ENCODE measurements at places on chromosomes 13 and 19.

DNA sequence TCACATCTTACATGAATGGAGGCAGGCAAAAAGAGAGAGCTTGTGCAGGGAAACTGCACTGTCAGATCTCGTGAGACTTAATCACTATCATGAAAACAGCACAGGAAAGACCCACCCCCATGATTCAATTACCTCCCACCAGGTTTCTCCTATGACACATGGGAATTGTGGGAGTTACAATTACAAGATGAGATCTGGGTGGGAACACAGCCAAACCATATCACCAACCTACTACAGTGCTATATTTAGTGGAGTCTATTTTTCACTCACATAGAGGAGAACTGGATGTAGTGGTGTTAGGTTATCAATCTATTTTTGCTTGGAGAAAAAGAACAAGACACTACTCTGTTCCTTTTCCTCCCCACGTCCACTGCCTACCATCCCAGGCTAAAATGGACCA is 276.6 kb downstream of the KCTD12 start:
- no peak for DNase-seq

DNA sequence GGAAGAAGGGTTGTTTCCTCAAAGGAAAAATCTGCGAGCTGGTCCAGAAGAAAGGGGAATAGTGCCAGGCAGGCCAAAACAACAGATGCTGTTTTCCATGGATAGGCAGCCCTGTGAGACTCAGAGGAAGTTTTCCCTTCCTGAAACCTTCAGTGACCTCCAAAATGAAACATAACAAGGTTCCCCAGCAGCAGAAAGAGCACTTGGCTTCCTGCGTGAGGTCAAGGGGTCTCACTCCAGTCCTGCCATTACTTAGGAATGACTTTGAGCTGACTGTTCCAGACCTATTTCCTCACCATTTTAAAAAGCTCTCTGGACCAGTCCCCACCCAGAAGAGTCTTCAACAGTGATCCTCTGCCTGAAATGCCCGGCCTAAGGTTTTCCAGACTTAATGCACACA is 104.6 kb upstream of the IPO5 start:
- DNase-seq = no peak

- DNase-seq = no peak
These were observed at the start of gene ICAM5 for GRCh38 chr19:10289836-10290356. TSS of gene ICAM5 (plus strand) at chr19:10289952. CDS start at chr19:10290044, 92 bp downstream.

GRCh38 chr13:106424805-106425204 is 110.7 kb downstream of the EFNB2 start:
- no peak for DNase-seq

GRCh38 chr19:11539495-11540365 is 1.1 kb downstream of the CNN1 start:
- DNase-seq = no peak

DNA sequence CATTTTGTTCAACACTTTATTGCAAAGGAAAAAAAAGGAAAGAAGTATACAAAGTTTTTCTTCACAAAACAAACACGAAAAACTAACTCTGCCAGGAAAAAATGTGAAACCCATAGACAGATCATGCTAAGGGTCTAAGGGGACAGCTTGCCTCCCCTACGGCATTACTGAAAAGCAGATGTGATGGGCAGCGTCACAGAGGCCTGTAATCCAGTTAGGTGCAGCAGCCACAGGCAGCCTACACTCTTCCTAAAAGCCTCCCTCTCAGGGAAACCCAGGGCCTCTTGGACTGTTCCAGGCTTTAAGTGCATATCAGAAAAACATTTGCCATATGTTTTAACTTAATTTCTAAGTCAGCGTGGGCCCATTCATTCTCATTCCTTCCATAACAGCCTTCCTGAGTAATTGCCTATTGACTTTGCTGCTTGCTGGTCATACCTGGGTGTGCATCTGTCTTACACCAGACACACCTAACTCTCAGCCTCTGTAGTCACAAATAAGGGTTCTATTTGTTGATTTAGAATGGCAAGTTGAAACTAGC is 135.7 kb upstream of the SERP2 start:
- no peak for DNase-seq

- no peak for DNase-seq
These were observed 15.5 kb downstream of the KASH5 start for GRCh38 chr19:49403404-49404187.

DNA sequence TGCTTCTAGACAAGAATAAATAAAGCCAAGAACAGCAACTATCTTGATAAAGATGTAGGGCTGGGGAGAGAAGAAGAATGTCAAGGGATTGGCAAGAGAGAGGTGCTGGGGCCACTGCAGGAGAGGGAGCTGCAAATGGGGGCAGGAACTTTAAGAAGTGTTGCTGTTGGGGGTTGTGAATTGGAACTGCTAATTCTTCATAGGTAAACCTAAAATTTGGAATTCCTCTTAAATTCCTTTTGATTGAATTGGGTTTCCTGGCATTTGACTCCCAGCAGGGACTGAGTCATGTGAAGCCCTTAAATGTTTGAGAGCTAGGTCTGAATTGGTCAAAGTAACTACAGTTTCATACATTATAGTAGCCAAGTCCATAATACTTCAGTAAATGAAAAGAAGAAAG is 305.6 kb upstream of the TMTC4 start:
- no peak for DNase-seq

DNA sequence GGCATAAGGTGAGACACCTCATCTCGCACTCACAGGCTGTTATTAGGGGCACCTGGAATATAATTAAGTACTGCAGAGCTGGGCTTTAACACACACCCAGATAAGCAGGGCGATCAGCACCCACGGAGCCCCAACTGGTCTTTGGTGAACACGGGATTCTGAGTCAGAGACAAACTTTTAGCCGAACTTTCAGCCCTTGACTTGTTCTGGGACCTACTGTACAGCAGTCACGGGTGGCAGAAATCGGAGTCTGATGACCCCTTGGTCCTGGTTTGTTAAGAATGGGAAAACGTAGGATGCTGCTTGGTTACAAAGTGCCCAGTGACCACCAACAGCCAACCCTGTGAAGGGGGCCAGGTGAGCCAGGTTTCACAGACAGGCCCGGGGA is 9.0 kb downstream of the SH3GL1 start:
- no peak for DNase-seq

- no peak for DNase-seq
These were observed 625.2 kb upstream of the PCDH20 start for GRCh38 chr13:62040806-62041205.

GRCh38 chr19:14433554-14434501 is 722 bp downstream of the PKN1 start:
- peak; percentile 71 for DNase-seq

- DNase-seq = no peak
These were observed 1394.1 kb downstream of the PCDH9 start for GRCh38 chr13:65836066-65836465.

- no peak for DNase-seq
These were observed 10.8 kb downstream of the SH3GL1 start for GRCh38 chr19:4389511-4390016.

DNA sequence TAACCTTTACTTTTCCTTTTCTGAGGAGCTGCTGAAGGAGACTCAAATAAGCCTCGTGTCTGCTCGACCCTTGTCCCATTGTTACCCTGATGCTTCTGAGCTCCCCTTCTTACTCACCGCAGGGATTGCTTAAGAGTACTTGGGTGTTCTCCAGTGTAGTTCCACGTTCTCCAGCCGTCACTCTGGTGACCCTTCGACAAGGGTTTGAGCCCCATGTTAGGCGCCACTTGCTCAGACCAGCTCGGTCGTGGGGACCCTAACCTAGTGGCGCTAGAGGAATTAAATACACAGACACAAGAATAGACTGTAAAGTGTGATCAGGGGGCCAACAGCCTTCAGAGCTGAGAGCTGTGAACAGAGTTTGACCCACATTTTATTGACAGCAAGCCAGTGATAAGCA is 10.3 kb downstream of the ZNF480 start:
- no peak for DNase-seq

GRCh38 chr19:21482863-21483276 is 22.5 kb upstream of the ZNF429 start:
- DNase-seq = peak; percentile 86

DNA sequence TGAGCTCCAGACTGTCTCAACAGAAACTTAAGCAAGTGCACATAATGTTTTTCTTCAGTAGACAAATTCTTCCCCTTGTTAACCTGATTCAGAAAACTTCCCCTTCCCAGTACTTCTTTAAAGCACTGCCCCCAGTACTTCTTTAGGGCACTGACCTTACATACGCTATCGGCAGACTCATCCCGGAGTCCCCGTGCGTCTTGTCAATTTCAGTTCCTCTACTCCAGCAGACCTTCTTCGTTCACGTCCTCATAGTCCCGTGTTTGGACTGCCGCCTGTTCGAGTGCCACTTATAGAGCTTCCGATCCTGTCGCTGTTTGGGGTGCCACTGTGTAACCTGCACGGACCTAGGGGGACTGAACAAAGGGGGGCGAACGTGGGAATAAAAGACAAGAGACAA is 29.0 kb downstream of the ZNF627 start:
- DNase-seq = no peak

- no peak for DNase-seq
These were observed 78.8 kb downstream of the RAP2A start for GRCh38 chr13:97512732-97513131.

- no peak for DNase-seq
These were observed 29.2 kb downstream of the EFNB2 start for GRCh38 chr13:106506286-106506685.

- DNase-seq = no peak
These were observed 1.0 kb downstream of the AP2S1 start for GRCh38 chr19:46849610-46850009.

GRCh38 chr13:52179925-52180324 is 20.5 kb upstream of the NEK3 start:
- no peak for DNase-seq

DNA sequence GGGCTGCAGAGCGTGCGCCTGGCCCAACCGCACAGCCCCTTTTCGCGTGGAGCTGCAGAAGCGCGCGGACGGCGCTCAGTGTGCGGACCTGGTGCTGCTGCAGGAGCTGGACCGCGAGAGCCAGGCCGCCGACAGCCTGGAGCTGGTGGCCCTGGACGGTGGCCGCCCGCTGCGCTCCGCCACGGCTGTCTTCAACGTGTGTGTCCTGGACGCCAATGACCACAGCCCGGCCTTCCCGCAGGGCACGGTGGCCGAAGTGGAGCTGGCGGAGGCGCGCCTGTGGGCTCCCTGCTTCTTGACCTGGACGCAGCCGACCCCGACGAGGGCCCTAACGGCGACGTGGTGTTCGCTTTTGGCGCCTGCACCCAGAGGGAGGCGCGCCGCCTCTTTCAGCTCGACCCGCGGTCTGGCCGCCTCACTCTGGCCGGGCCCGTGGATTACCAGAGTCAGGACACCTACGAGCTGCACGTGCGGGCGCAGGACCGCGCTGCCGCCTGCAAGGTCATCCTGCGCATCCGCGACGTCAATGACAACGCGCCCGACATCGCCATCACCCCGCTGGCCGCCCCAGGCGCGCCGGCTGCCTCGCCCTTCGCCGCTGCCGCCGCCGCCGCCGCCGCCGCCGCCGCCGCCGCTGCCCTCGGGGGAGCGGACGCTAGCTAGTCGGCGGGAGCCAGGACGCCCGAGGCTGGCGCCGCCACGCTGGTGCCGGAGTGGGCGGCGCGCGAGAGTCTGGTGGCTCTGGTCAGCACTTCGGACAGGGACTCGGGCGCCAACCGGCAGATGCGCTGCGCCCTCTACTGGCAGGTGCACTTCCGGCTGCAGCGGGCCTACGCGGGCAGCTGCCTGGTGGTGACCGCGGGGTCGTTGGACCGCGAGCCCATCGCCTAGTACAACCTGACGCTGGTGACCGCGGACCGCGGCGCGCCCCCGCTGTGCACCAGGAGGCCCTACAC is 172.2 kb downstream of the OLFM4 start:
- DNase-seq = no peak

- no peak for DNase-seq
These were observed 276 bp downstream of the ALG11 start for GRCh38 chr13:52012512-52012836.

DNA sequence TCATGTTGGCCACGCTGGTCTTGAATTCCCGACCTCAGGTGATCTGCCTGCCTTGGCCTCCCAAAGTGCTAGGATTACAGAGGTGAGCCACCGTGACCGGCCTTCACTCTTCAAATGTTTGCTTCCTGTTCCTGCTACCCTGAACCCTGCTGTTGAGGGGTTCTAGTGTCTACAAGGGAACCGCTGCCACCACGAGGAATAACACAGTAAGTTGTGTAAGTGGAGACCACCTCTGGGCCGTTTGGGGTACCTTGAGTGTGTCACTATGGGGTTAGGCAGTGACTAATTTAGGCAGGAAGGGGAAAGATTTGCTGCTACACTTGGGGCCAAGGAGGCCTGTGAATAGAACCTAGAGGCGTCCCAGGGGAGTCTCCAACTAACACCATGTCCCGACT is 2.2 kb upstream of the MYADM start:
- DNase-seq = peak; percentile 17

- no peak for DNase-seq
These were observed 18.5 kb upstream of the KCTD4 start for GRCh38 chr13:45219123-45219891.

DNA sequence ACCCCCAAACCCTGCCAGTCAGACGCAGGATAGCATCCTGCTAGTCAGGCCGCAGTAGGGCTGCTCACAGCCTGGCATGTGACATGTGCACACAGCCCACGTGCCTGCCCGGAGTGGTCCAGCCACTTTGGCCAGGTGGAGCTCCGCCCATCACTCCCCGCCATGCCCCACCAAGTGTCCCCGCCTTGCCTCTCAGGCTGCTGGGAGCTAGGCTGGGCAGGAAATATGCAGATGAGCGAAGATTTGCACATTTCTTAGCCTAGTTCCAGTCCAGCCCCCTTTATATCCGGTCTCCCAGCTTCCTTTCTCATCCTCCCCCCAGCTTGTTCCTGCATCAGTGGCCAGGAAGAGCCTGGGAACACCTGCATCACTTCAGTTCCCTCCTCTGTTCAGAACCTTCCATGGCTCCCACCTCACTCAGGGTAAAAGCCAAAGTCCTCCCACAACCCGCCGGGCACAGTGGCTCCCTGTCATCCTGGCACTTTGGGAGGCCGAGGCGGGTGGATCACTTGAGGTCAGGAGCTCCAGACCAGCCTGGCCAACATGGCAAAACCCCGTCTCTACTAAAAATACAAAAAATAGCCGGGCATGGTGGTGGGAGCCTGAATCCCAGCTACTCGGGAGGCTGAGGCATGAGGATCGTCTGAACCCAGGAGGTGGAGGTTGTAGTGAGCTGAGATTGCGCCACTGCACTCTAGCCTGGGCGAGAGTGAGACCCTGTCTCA is 2.3 kb upstream of the DOCK6 start:
- no peak for DNase-seq

- DNase-seq = no peak
These were observed 51.3 kb downstream of the GPALPP1 start for GRCh38 chr13:45040622-45041021.

DNA sequence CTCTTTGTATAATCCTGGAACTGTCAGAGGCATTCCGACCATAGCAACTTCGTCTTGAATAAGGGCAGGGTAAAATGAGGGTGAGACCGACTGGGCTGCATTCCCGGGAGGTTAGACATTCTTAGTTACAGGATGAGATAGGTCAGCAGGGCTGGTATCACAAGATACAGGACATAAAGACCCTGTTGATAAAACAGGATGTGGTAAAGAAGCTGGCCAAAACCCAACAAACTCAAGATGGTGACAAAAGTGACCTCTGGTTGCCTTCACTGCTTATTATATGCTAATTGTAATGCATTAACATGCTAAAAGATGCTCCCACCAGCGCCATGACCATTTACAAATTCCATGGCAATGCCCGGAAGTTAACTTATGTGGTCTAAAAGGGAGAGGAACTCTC is 27.7 kb upstream of the MBNL2 start:
- DNase-seq = no peak
